Activated CD4-positive, alpha-beta T cell treated with anti-CD3 and anti-CD28 coated beads for 36 hours (primary cell): ENCODE measurements at places on chromosomes 1 and 21. TPM values are rescaled to one million over a fixed set of nuclear protein-coding genes. Genes with fewer than 3 reads are reported as not detected.

DNA sequence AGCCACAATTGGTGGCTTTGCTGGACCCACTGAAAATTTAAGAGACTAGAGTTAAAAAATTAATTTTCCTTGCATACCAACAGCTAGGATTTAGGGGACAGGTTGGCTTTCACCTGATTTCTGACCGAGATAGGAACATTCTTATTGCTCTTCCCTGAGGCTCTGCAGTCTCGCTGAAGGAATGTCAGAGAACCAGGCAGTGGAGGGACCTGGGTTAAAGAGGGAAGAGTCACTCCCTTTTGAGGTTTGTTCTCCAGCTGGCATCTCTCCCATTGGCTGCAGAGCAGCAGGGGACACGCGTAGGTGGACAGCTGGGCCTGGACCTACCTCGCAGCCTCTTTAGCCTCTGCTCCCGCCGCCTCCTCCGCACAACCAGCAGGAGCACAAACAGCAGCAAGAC, 207.5 kb downstream of the PCP4 start:
- DNase-seq: no peak

GRCh38 chr1:27555700-27556424, 48.1 kb downstream of the AHDC1 start:
- peak; percentile 49 for DNase-seq

Gene IFI44L
- 55.5 TPM for total RNA-seq

DNA sequence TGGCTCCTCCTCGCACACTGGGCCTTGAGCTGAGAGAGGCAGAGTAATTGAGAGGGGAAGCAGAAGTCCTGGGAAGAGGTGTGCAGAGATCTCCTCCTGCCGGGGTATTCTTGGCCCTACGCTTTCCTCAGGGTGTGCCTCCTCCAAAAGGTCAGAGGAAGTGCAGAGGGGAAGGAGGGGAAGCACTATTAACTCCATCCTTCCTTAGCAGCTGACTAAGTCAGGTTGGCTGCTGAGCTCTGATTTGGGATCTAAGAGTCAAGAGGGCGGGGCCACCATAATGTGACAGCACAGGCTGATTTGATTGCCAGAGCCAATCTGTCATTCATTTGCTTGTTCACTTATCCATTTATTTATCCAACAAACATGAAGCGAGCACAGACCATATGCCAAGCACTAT, 12.3 kb downstream of the ATP2B4 start:
- peak; percentile 23 for DNase-seq

Gene CELA3A
- total RNA-seq: not detected

GRCh38 chr1:232995189-232995588, 44.8 kb downstream of the NTPCR start:
- no peak for DNase-seq

- DNase-seq: no peak
Observed at GRCh38 chr21:41684381-41685245, 82.2 kb downstream of the RIPK4 start.

- DNase-seq: no peak
Observed at GRCh38 chr1:59288046-59288445, 8.8 kb upstream of the FGGY start.

DNA sequence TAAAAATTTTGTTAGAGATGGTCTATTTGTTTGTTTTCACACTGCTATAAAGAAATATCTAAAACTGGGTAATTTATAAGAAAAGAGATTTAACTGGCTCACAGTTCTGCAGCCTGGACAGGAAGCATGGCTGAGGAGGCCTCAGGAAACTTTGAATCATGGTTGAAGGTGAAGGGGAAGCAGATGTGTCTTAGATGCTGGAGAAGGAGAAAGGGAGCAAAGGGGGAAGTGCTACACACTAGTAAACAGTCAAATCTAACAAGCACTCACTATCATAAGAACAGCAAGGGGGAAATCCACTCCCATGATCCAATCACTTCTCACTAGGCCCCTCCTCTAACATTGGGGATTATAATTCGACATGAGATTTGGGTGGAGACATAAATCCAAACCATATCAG, 76.8 kb upstream of the COL24A1 start:
- DNase-seq: no peak

- peak; percentile 15 for DNase-seq
Observed at GRCh38 chr21:14734191-14734590, 188.1 kb upstream of the SAMSN1 start.

- no peak for DNase-seq
Observed at GRCh38 chr1:66351478-66351877, 182.5 kb upstream of the SGIP1 start.

GRCh38 chr1:203169770-203170520, 5.7 kb downstream of the MYBPH start:
- DNase-seq: no peak

DNA sequence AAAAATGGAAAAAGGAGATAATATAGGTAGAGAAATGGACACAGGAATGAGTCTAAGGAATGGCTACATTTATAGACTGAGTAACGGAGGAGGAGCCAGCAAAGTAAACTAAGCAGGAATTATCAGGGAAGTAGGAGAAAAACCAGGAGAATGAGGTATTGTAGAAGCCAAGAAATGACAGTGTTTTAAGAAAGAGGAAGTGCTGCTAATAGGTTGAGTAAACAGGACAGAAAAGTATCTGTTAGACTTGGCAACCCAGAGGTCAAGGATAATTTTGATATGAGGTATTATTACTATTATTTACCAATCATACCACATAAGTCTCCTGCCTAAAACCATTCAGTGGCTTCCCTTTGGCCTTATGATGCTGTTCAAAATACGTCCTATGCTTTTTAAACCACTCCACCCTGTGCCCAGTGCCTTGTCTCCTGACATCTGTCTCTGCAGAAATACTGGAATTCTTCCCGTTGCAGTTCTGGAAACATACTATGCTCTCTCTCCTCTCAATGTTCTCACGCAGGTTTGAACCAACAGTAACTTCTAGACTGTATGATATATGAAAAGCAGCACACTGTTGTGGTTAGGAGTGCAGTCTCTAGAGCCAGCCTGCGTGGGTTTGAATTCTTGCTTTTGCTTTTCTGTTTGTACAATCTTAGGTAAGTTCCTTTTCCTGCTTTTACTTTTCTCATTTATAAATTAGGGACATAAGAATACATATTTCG, 24.6 kb upstream of the NEK7 start:
- DNase-seq: peak; percentile 11

- DNase-seq: peak; percentile 2
Observed at GRCh38 chr1:228345201-228345930, 61.3 kb downstream of the TRIM11 start.

- peak; percentile 47 for DNase-seq
Observed at GRCh38 chr1:25561421-25562100, 18.2 kb downstream of the LDLRAP1 start.

DNA sequence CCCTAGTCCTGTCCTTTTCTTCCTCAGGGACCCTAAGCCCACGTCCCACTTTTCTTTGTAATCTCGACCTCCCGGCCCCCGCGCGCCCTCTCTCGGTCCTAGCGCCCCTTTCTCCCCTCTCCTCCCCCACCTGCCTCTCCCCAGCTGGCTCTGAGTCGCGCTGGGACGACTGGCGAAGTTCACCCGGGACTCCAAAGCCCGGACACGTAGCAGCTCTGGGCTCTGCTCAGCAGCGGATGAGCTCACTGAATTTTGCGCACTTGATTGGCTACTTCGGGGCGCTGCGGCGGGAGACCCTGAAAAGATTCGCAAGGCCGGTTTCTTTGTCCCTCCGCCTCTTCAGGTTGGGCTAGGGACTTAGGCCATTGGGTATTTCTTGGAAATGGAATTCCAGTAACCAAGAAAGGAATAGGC, 16.3 kb upstream of the ACKR1 start:
- peak; percentile 33 for DNase-seq

DNA sequence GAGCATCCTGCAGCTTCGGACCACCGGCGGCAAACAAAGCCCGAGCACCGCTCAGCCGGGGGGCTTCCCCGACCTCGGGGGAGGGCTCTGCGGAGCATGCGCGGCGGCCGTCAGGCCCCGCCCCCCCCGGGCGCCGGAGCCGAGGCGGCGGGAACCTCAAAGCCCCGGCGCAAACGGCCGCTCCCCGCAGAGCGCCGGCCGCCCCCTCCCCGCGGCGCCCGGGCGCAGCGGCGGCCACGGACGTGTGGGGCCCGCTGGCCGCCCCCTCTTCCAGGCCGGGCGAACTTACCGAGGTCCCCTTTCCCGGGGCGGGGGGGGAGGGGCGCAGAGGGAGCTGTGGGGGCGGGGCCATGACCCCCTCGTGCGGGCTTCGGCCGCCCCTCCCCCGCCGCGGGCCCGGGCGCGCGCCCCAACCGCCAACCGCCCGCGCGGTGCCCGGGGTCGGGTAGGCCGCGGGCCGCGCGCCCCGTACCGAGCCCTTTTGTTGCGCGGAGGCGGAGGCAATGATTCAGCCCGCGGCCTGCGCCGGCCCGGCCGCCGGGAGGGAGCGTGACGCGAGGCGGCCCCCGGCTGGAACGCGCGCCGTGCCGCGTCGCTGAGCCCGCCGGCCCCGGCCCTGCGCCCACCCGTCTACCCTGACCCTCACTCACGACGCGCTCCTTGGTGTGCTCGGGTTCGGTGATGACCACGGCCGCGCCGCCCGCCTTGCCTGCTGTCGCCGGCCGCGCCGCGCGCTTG, 1.7 kb downstream of the RCC2 start:
- peak; percentile 78 for DNase-seq

Gene CIART
- 6.0 TPM for total RNA-seq

DNA sequence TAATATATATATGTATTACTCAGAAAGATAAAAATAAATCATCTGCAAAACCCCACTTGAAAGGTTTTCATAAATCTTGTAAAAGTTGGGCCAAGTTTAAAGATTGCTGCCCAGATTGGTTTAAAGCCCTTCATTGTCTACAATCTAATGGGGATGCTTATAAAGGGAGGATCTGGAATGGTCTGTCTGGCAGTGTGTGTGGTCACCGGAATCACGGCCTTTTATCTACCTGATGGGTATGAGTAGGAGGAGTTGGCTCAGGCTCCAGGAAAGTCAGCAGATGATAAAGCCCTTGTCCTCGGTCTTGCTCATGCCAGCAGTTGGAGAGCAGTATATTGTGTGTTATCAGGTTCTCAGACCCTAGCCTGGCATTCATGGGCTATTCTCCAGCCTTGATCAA, 197.7 kb downstream of the ROR1 start:
- DNase-seq: no peak

- DNase-seq: no peak
Observed at GRCh38 chr1:7528386-7529198, 242.5 kb upstream of the VAMP3 start.

DNA sequence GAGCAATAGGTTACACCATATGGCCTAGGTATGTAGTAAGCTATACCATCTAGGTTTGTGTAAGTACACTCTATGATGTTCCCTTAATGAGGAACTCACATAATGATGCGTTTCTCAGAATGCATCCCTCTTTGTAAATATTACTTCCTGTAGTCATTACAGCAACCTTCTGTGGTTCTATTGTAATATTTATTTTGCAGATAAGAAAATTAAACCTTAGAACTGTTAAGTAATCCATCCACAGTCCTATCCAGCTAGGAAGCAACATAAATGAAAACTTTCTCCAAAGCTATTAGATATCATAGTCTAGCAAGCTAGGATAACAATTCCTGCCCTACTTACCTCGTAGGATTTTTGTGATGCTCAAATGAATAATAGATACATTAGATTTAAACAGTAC, 88.7 kb downstream of the WLS start:
- no peak for DNase-seq

Gene NPPB
- not detected for total RNA-seq

Gene C1orf216
- 10.9 TPM for total RNA-seq

DNA sequence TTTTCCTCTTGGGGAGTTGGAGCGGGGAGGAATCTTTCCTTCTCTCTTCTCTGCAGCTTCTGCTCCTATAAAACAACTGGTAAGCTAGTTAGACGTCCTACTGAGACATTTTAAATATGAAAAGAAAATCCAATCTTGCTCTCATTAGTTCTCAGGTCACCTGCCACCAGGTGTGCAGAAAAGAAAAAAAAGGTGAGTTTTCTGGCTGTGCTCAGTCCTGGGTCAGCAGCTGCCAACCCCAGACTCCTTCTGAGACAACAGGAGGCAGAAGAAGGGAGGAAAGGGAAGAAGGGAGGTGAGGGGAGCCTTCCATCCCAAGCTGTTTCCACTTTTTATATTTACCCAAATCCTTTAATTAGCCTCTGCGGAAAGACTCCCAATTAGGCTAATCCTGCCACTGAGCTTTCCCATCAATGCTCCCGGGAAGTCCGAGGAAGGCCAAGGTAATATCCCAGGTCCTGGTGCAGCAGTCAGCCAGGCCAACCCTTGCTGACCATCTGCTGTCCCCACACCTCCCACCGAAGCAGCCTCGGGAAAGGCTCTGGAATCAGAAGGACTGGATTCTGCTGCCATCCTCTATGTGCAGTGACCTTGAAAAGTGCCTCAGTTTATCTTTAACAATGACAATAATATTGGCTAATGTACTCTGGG, 33.4 kb downstream of the GLIS1 start:
- no peak for DNase-seq

GRCh38 chr1:214455971-214456867, 95.2 kb downstream of the PTPN14 start:
- no peak for DNase-seq

DNA sequence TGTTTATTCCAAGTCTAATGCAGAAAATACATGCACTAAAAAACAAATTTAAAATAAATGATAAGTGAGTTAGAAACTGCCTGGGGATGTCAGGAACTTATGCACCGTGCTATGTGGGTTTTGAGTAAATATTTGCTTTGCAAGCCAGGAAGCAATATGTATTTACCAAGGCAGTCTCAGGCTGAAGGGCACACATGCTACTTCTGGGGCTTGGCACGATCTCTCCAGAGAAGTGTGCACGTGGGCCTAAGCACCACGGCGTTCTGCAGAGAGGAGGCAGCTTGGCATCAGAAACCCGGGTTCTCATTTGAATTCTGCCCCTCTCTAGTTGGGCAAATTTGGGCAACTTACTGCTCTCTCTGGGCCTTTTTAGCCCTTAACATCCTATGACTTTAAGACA, 72.6 kb upstream of the ROR1 start:
- DNase-seq: no peak

- no peak for DNase-seq
Observed at GRCh38 chr1:167861664-167862381, 52.1 kb downstream of the ADCY10 start.

GRCh38 chr1:32438136-32438535, 26.7 kb upstream of the ZBTB8B start:
- DNase-seq: no peak

DNA sequence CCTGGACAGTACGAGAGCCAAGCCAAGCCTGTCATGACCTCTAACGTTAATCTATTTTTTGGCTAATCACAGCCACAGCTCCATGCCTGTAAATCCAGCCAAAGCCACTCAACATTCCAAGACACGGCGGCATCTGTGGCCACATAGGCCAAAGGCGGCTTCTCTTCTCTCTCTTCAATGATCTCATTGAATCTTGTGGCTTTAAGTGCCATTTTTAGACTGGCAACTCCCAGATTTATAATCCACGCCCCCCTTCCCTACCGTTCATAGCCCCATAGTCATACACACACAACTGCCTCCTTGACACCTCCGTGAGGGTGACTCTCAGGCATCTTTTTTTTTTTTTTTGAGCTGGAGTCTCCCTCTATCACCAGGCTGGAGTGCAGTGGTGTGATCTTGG, 5.7 kb upstream of the SELENON start:
- no peak for DNase-seq
